Karpas-422 (cell line): ENCODE measurements at places on chromosomes 5 and 9. TPM values are rescaled to one million over a fixed set of nuclear protein-coding genes. Genes with fewer than 3 reads are reported as not detected.
A peak's percentile ranks its signal among the peaks of the same experiment; 100 is the strongest.

DNA sequence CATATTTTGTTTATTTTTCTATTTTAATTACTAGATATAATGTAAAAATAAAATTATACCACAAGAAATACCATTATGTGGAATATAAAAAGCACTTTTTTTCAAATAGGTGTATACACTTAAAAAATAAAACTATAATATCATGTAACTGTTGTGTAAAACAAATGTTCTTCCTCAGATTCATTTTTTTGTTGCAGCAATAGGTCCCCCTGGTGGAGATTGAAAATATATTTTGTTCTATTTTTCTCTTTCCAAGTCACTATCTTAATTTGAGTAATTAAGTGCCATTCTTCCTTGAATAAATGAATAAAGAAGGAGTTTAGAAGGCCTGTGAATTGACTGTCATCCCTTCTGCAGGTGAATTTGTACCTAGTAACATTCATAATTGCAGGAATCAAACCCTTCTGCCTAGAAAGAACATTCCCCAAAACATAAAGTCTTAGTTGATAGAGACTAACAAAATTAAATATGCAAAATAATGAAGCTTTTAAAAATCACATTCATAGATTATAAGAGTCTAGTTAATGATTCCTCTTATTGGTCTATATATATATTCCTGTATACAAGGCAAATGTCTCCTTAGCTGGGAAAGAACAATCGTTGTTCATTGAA is 23.4 kb downstream of the CETN3 start:
- H3K36me3 ChIP-seq: no peaks in the 10 kb centered on the region
- DNase-seq: peak; percentile 73
- no peak overlapping the region for H3K27ac ChIP-seq
- H3K4me3 ChIP-seq: no peak overlapping the region
- H3K4me1 ChIP-seq: no peaks in the 10 kb centered on the region

GRCh38 chr9:92327283-92327850 is 1.6 kb downstream of the CENPP start:
- peak overlapping the region; percentile 42; the same call in 1 of the 2 replicates for H3K27ac ChIP-seq
- DNase-seq: no peak
- H3K4me1 ChIP-seq: peaks cover 35% of the 10 kb centered on the region

DNA sequence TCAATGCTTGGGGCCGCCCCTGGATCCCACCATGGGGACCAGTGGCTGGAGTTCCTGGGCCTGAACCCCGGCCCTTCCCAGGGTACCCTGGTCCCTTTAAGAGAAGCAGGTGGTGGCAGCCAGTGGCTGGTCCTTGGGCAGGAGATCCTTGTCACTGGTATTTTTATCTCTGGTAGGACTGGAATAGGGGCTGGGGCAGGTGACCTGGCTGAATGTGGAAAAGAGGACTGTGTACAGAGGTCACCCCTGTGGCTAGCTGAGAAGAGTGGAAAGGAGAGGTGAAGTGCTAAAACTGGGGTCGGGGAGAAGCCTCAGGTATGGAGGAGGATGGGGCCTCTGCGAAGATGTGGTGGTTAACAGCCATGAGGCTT is 7.0 kb downstream of the CRAT start:
- no peaks in the 10 kb centered on the region for H3K27me3 ChIP-seq
- DNase-seq: no peak
- H3K4me3 ChIP-seq: no peak overlapping the region
- no peaks in the 10 kb centered on the region for H3K36me3 ChIP-seq
- H3K27ac ChIP-seq: no peak overlapping the region

GRCh38 chr9:84152204-84152603 is 171.6 kb downstream of the RMI1 start:
- no peaks in the 10 kb centered on the region for H3K4me1 ChIP-seq
- H3K4me3 ChIP-seq: no peak overlapping the region
- no peak overlapping the region for H3K27ac ChIP-seq
- DNase-seq: no peak
- H3K27me3 ChIP-seq: no peaks in the 10 kb centered on the region

DNA sequence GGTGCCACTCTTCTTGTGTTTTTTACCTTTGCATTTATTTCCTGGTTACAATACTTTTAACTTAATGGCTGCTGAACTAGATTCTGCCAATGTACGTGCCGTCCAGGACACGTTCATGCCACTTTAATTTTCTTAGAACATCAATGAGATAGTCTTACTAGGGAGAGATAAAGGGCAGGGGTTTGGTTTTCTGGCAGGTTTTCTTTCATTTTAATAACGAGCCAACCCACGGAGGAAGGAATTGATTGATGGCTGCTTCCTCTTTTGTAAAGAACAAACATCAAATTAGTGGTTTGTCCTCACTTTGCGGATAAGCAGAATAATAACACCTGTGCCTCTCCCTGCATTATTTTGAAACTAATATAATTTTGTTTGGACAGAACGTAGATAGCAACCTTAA is 135.7 kb downstream of the DOCK8 start:
- H3K27me3 ChIP-seq: no peaks in the 10 kb centered on the region
- DNase-seq: no peak

Gene TAS2R1
- total RNA-seq: not detected in 2 replicates

- H3K36me3 ChIP-seq: no peaks in the 10 kb centered on the region
- H3K4me3 ChIP-seq: no peak overlapping the region
- no peaks in the 10 kb centered on the region for H3K4me1 ChIP-seq
- no peak overlapping the region for H3K27ac ChIP-seq
Observed at GRCh38 chr9:123945532-123945931, 15.6 kb upstream of the DENND1A start.

Gene PAIP2
- total RNA-seq: 111 and 113 TPM in 2 replicates

Gene C8G
- not detected in 2 replicates for total RNA-seq

DNA sequence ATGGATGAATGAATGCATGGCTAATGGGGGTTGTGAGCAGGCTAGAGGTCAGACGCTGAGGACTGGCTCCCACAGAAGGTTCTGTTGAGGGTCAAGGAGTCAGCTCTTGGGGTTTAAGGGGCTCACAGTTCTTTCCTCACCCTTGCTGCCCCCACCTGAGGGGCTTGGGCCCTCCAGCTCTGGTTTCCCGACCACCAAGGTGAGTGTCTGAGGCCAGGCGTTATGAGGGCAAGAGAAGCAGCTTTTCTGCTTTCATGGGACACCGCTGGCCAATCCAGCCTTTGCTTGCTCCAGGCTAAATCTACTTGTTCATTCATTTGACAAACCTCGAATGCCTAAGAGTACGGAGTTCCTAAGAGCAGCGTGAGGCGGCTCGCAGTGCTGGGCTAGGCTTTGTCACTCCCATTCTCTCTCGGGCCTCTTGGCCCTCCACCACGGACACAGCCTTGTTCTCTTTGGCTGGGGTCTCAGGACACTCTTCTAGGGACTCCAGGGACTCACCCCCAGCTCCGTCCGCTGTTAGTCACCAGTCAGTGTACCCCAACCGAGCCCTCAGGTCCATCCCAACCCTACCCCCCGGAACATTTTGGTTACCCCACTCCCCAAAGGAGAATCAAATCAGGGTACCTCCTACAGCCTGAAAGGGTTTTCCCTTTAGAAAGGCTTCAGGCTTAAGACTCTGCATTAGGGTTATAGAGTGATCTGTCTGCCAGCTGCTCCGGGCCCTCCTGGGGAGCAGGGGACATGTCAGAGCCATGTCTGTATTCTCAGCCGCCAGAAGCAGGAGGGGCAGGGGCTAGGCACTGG is 210.1 kb upstream of the MVB12B start:
- H3K27ac ChIP-seq: no peak overlapping the region
- H3K36me3 ChIP-seq: no peaks in the 10 kb centered on the region
- no peak overlapping the region for H3K4me3 ChIP-seq
- no peak for DNase-seq
- no peaks in the 10 kb centered on the region for H3K27me3 ChIP-seq

DNA sequence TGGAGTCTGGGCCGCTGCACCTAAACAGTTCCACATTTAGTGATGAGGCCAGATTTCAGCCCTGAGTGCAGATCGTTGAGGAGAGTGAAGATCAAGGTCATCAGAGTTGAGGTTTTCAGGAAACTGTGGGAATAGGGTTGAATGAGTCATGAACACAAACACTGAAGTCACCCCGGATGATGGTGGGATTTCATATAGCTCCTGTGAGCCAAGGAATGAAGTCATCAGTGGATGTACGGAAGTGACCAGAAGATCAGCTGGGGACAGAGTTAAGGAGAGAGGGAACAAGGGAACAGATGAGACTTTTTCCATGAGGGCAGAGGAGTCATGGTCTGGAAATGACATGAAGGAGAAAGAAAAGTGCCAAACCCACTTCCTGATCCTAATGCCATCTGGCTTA is 36.5 kb downstream of the PALM2AKAP2 start:
- no peak overlapping the region for H3K4me3 ChIP-seq
- H3K27me3 ChIP-seq: 0 out of 2 replicates have a peak, but pooled peaks cover 1% of the 10 kb centered on the region
- no peak overlapping the region for H3K27ac ChIP-seq

Gene RMI1
- total RNA-seq: 5.3 and 14.9 TPM in 2 replicates

GRCh38 chr9:98790134-98790841 is 6.1 kb downstream of the ANKS6 start:
- H3K4me3 ChIP-seq: no peak overlapping the region
- DNase-seq: no peak
- H3K36me3 ChIP-seq: peaks cover 11% of the 10 kb centered on the region; the same call in 1 of the 2 replicates
- H3K27me3 ChIP-seq: no peaks in the 10 kb centered on the region
- peaks cover 17% of the 10 kb centered on the region for H3K4me1 ChIP-seq

DNA sequence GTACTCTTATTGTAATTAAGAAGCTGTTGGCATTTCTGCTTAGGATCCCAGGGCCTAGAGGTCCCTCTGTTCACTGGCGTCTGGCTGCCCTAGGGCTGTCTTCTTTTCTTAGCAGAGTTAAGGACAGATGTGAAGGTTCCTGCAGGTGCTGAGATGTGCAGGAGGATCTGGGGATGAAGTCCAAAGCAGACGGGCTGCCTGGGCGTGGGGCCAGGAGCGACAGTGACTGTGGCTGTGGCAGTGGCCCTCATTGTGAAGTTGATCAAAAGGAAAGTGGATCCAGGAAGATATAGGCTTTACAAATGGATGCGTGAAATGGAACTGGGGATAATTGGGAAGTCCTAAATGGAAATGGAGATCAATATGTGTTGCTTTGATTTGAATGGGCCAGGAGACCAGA is 19.1 kb upstream of the SH3PXD2B start:
- no peak overlapping the region for H3K27ac ChIP-seq
- no peaks in the 10 kb centered on the region for H3K27me3 ChIP-seq
- H3K4me1 ChIP-seq: no peaks in the 10 kb centered on the region
- H3K4me3 ChIP-seq: no peak overlapping the region
- no peaks in the 10 kb centered on the region for H3K36me3 ChIP-seq

GRCh38 chr5:78554670-78555069 is 93.9 kb downstream of the LHFPL2 start:
- no peaks in the 10 kb centered on the region for H3K27me3 ChIP-seq
- no peak overlapping the region for H3K27ac ChIP-seq
- no peak for DNase-seq

Gene C1QTNF2
- total RNA-seq: not detected in 2 replicates

DNA sequence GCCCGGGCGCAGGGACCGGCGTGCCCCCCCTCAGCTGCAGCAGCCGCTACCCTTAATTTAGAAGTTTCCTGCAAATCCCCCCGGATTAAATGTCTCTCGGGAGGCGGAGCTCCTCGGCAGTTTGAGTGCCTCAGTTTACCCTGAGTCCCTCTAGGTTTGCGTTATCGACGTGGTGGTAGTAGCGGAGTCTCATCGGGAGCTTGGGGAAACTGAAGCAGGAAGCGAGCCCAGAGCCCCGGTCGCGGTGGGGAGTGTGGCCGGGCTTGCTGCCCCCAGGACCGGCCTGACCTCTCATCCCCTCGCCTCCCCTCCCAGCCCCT is 529 bp upstream of the TPM2 start:
- H3K4me1 ChIP-seq: peaks cover 5% of the 10 kb centered on the region; the same call in 1 of the 2 replicates
- H3K36me3 ChIP-seq: no peaks in the 10 kb centered on the region
- no peaks in the 10 kb centered on the region for H3K27me3 ChIP-seq
- no peak for DNase-seq

Gene TLX3
- not detected in 2 replicates for total RNA-seq

- no peaks in the 10 kb centered on the region for H3K27me3 ChIP-seq
- no peak for DNase-seq
- H3K4me1 ChIP-seq: no peaks in the 10 kb centered on the region
- no peak overlapping the region for H3K27ac ChIP-seq
Observed at GRCh38 chr9:117437283-117437682, 22.4 kb upstream of the ASTN2 start.

Gene SPATA31E1
- total RNA-seq: not detected in 2 replicates

DNA sequence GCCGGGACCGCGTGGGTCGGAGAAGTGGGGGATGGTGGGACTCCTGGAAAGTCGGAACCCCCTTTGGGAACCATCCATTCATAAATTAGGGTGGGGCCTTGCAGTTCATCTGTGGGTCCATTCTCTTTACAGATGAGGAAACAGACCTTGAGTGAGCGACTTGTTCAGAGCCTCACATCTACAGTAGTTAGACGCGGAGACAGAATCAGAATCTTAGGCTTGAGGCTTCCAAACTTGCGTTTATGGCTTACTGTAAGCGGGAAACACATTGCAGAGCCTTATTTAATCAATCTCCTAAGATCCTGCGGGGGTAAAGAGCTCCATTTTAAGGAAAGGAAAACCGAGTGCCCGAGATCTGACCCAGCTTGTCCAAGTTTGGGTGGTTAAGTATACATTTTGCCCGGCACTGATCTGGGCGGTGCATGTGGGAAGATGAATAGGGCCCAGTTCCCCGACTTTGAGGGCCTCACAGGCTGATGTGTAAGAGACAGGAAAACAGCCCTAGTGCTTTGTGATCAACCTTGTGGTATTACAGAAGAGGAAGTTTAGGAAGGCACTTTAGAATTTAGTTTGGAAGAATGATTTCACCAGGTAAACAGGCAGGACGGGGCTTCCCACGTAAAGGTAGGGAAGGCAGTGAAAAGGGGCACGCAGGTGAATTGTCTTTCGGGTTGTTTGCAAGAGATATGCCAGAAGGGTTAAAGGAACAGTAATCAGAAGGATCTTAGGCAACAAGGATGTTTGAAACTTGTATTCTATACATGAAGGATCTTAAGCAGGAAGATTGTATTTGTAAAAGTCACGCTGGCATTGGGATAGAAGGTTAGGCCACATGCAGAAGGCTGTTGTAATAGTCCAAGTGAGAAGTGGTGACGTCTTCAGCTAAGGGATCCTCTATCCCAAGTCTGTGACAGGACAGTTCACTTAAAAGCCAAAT is 744 bp downstream of the TARS1 start:
- peak overlapping the region; percentile 90 for H3K4me3 ChIP-seq
- H3K4me1 ChIP-seq: peaks cover 19% of the 10 kb centered on the region
- H3K27ac ChIP-seq: peak overlapping the region; percentile 80
- H3K36me3 ChIP-seq: peaks cover 11% of the 10 kb centered on the region; the same call in 1 of the 2 replicates
- DNase-seq: peak; percentile 90

DNA sequence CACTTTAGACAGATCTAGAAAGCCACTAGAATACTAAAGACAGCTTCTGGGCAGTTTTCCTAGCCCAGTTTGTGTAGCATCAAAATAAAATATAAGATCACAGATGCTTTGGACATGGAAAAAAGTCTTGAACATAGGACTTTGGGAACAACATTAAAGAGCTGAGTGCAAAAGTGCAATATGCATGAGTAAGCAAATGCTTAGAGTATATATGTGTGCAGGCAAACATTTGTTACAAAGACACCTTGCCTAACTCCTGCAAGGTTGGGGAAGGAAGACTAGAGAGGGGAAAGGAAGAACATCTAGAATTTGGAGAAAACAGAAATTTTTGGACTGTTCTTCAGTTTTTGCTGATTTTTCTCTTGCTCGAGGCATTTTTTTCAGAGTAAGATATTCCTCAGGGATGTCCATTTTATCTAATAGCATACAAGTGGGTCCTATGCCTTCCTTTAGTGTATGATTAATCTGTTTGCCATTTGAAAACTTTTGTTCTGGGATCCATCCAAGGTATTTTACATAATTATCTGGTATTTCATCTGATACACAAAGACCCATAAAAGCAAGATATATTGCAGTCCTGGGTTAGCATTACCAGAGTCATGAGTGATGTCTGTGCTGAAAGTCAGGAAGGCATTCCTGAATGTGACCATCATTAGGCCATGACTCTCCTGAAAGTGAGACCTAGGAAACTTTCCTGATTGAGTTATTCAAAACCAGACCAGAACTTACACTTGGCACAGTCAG is 142.0 kb upstream of the RGMB start:
- H3K4me1 ChIP-seq: no peaks in the 10 kb centered on the region
- H3K4me3 ChIP-seq: no peak overlapping the region
- H3K27ac ChIP-seq: no peak overlapping the region
- no peaks in the 10 kb centered on the region for H3K27me3 ChIP-seq

Gene GPR150
- 0.34 and 0.51 TPM in 2 replicates for total RNA-seq
